HFFc6 (cell line): ENCODE measurements at places on chromosomes 7 and 10. TPM values are rescaled to one million over a fixed set of nuclear protein-coding genes. Genes with fewer than 3 reads are reported as not detected.

Gene PTF1A
- total RNA-seq, result not detected in 3 replicates

Gene AQP1
- total RNA-seq, result 0.48 to 0.90 TPM (median 0.48 TPM) in 3 replicates

DNA sequence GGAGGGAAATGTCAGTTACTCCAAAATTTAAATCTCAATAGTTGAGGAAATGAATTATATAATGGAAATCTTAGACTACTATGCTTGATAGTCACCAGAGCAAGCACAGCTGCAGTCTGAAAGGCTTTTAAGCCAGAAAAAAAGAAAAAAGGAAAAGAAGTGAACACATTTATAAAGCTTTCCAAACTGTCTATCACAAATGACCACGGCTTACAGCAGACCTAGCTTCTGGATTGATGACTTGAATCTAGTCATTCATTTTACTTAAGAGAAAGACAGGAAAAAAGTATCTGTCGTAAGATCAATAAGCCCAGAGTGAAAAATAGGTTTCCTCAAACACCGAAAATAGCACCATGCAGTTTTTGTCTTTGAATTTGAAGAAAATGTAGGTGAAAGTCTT lies 67.9 kb upstream of the OGDHL start:
- peaks cover 12% of the 10 kb centered on the region for H3K4me1 ChIP-seq
- DNase-seq, result no peak
- no peak overlapping the region for H3K27ac ChIP-seq
- no peak overlapping the region for H3K4me3 ChIP-seq

DNA sequence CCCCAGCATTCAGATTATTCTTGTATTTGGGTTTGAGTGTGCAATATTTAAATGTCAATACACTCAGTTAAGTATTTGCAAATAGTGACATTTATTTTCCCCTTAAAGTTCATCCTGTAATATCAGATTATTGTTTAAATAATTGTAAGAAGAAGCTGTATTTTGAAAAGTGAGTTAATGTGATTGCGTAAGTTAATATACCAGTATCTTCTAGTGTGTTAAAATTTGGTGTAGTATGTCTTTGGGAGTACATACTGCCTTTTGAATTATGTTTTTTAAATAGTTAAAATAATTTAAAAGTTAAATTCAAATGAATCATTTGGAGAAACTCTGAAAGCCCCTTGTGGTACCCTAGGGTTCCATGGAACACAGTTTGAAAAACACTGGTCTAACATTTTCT lies 28.6 kb downstream of the LRMDA start:
- H3K4me3 ChIP-seq, result no peak overlapping the region
- DNase-seq, result no peak
- H3K27ac ChIP-seq, result no peak overlapping the region
- H3K36me3 ChIP-seq, result no peaks in the 10 kb centered on the region
- H3K27me3 ChIP-seq, result peaks cover 11% of the 10 kb centered on the region

Gene DNAJC12
- 0.26 to 0.34 TPM (median 0.28 TPM) in 3 replicates for total RNA-seq

Gene AGAP6
- 4.0 and 4.1 TPM in 2 replicates for total RNA-seq

Gene TDRD1
- total RNA-seq, result not detected in 3 replicates

Gene NRAP
- total RNA-seq, result not detected in 3 replicates

GRCh38 chr7:139526578-139527544 lies 3.4 kb downstream of the CLEC2L start:
- peak overlapping the region; percentile 85 for H3K27ac ChIP-seq
- peak; percentile 83 for DNase-seq
- no peaks in the 10 kb centered on the region for H3K36me3 ChIP-seq
- H3K27me3 ChIP-seq, result peaks cover 34% of the 10 kb centered on the region
- peak overlapping the region; percentile 41; the same call in 1 of the 2 replicates for H3K4me3 ChIP-seq

DNA sequence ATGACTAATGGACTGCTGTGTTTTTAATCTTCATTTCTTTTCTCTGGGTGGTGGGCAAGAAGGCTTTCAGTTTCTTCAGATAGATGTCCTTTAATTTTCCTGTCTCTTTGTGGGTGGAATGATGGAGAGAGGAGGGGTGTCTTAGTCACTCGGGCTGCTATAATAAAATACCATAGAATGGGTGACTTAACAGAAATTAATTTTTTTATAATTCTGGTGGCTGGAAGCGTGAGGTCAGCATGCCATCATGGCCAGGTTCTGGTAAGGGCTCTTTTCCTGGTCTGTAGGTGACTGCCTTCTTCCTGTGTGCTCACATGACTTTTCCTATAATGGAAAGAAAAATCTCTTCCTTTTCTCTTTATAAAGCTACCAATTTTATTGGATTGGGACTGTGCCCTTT lies 6.3 kb downstream of the RSBN1L start:
- no peaks in the 10 kb centered on the region; the same call in 1 of the 2 replicates for H3K27me3 ChIP-seq
- H3K27ac ChIP-seq, result peak overlapping the region; percentile 51
- peak overlapping the region; percentile 1; the same call in 1 of the 2 replicates for H3K4me3 ChIP-seq
- H3K4me1 ChIP-seq, result peaks cover 42% of the 10 kb centered on the region
- DNase-seq, result peak; percentile 6

Gene GSDME
- 39.4 and 43.4 TPM in 2 replicates for total RNA-seq

GRCh38 chr7:149081914-149082313 lies 8.6 kb downstream of the ZNF786 start:
- no peak for DNase-seq
- H3K36me3 ChIP-seq, result peaks cover 30% of the 10 kb centered on the region
- H3K4me1 ChIP-seq, result no peaks in the 10 kb centered on the region
- H3K27ac ChIP-seq, result no peak overlapping the region

Gene SLC25A28
- total RNA-seq, result 21.9 to 26.6 TPM (median 22.1 TPM) in 3 replicates

DNA sequence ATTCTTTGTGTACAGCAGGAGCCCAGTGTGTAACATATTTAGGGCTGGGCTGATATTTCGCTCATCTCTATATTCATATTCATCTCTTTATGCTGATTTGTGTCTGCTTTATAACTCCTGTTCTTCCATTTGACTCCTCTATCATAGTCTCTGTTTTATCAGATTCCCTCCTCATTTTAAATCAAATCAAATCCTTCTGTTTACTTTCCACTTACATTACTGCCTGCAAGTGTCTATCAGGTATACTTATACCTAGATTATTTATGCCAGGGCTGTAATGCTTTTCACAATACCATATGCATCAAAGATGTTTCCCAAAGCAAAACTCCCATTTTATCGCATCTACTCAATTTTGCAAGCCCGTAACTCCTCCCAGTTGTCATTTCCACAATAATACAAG lies 990.7 kb downstream of the SORCS1 start:
- DNase-seq, result no peak
- H3K36me3 ChIP-seq, result no peaks in the 10 kb centered on the region
- H3K4me3 ChIP-seq, result no peak overlapping the region
- no peaks in the 10 kb centered on the region for H3K27me3 ChIP-seq

Gene MYO3A
- not detected in 3 replicates for total RNA-seq

Gene SMIM30
- total RNA-seq, result 48.5 to 63.2 TPM (median 52.6 TPM) in 3 replicates

DNA sequence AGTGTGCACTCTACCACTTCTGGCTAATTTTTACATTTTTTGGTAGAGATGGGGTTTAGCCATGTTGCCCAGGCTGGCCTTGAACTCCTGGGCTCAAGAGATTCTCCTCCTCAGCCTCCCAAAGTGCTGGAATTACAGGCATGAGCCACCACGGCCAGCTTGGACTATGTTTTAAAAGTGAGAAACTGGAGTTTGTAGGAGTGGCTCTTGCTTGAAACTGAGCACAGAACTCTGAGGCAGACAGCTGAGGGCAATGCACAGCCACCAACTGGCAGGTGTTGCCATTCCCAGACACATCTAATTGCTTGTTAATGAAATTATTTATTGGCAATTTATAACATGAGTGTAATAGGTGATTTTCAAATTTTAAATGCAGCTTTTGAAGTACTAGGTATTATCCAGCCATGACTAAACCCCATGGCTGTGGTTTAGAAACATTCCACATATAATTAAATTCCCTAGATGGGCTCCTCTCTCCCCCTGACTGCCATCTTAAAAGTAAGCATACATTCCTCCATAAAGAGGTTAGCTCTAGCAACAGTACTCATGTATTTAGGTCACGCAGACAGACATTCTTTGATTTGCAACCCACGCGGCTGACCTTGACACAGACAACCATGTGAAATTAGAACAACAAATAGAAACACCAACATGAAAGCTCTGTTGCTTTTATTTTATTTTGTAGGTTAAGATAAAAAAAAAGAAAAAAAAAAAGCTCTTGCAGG lies 19.8 kb downstream of the PANK1 start:
- no peaks in the 10 kb centered on the region for H3K27me3 ChIP-seq
- no peak overlapping the region for H3K27ac ChIP-seq
- DNase-seq, result peak; percentile 7
- H3K4me3 ChIP-seq, result no peak overlapping the region
- peaks cover 9% of the 10 kb centered on the region for H3K4me1 ChIP-seq

Gene SKIDA1
- 0.33 to 0.49 TPM (median 0.35 TPM) in 3 replicates for total RNA-seq

Gene OR2A7
- total RNA-seq, result not detected in 3 replicates

- peaks cover 35% of the 10 kb centered on the region for H3K27me3 ChIP-seq
- H3K36me3 ChIP-seq, result no peaks in the 10 kb centered on the region
- no peak for DNase-seq
- H3K4me1 ChIP-seq, result peaks cover 2% of the 10 kb centered on the region
- H3K27ac ChIP-seq, result no peak overlapping the region
These were observed 666 bp downstream of the SMKR1 start for GRCh38 chr7:129502708-129503685.

- peak; percentile 56 for DNase-seq
- H3K4me1 ChIP-seq, result peaks cover 52% of the 10 kb centered on the region
- H3K27ac ChIP-seq, result peak overlapping the region; percentile 47
These were observed 45.9 kb downstream of the SGMS1 start for GRCh38 chr10:50577681-50578350.

DNA sequence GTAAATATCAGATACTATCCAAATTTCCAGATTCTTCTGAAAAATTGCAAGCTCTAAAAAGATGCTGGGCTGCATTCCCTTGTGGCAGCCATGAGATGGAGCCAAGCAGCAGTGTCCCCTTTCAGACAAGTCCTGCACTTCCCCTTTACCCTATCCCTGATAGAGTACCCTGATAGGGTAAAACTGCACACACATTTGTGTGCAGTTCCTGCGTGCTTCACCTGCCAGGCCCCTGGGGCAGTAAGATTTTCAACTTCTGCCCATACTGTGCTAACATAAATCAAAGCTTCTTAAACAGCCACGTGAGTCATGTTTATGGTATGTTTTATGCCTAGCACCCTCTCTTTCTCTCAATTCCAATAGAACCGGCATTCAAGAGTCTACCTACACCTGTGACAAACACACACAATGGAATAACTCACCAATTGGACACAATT lies 52.2 kb downstream of the IFIT5 start:
- peak overlapping the region; percentile 37; the same call in 1 of the 2 replicates for H3K27ac ChIP-seq
- H3K4me1 ChIP-seq, result peaks cover 37% of the 10 kb centered on the region
- H3K36me3 ChIP-seq, result no peaks in the 10 kb centered on the region
- no peak overlapping the region for H3K4me3 ChIP-seq

- peaks cover 6% of the 10 kb centered on the region; the same call in 1 of the 2 replicates for H3K4me1 ChIP-seq
- no peak within 1 kb of the TSS for H3K27ac ChIP-seq
- DNase-seq, result no peak
- no peaks in the 10 kb centered on the region for H3K36me3 ChIP-seq
- peak within 1 kb of the TSS; percentile 24; the same call in 1 of the 2 replicates for H3K4me3 ChIP-seq
- peaks cover 64% of the 10 kb centered on the region for H3K27me3 ChIP-seq
These were observed at the start of gene WDR86 for GRCh38 chr7:151409667-151410404. Gene WDR86 (minus strand): TSS chr7:151410038. CDS start chr7:151409589, 449 bp downstream.

DNA sequence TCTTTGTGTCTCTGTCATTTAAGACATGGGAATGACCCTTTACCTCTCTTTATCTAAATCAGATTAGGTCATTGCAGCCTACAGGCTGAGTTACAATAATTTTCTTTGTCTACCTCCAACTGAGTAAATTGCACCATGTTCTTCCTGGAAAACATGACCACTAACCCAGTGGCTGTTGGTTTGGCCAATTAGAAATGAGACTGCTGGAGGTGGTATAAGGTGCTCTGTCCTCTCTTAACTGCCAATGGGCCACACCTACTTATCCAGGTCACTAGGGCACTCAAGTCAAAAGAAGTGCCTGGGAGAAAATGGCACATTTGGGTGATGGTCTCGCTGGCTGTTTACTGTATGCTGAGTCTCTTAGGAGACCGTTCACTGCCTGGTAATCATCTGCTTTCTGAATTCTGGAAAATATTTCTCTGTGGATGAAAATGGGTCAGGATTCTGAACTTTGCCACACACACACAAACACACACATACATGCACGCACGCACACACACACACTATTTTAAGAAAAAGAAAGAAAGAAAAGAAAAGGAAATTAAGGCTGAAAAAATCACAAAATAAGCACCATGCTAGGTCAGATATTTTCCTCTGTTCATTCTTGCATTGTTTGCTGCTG lies 16.4 kb downstream of the STAMBPL1 start:
- H3K27ac ChIP-seq, result peak overlapping the region; percentile 81
- H3K36me3 ChIP-seq, result peaks cover 22% of the 10 kb centered on the region
- no peaks in the 10 kb centered on the region for H3K27me3 ChIP-seq
- peaks cover 92% of the 10 kb centered on the region for H3K4me1 ChIP-seq
- DNase-seq, result no peak

Gene C10orf105
- not detected in 3 replicates for total RNA-seq

DNA sequence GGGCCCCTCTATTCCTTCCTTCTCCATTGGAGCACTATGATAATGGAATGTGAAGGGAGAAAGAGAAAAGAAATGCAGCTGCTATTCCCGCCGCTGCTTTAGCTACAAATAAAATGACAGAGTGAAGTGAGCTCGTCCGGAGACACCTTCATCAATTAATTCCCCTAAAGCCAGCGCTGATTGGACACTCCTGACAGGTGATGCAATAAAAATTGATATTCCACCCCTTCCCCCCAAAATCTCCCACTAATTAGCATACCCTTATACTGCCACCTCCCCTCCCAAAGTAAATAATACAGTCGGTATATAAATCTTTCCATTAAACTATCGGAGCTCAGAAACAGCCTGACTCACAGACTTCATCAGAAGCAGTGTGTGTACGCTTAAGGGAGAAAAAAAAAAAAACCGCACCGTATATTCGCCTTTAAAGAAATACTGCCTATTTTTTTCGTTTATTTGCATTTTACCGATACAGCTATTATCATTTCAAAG lies 7.3 kb downstream of the SKIDA1 start:
- H3K36me3 ChIP-seq, result no peaks in the 10 kb centered on the region
- H3K4me3 ChIP-seq, result peak overlapping the region; percentile 95
- no peaks in the 10 kb centered on the region for H3K27me3 ChIP-seq
- peaks cover 58% of the 10 kb centered on the region for H3K4me1 ChIP-seq
- DNase-seq, result no peak
- peak overlapping the region; percentile 87 for H3K27ac ChIP-seq

GRCh38 chr10:93553482-93554315 lies 12.8 kb upstream of the FFAR4 start:
- H3K27ac ChIP-seq, result no peak overlapping the region
- peaks cover 13% of the 10 kb centered on the region for H3K27me3 ChIP-seq
- DNase-seq, result no peak
- no peak overlapping the region for H3K4me3 ChIP-seq
- H3K36me3 ChIP-seq, result no peaks in the 10 kb centered on the region

DNA sequence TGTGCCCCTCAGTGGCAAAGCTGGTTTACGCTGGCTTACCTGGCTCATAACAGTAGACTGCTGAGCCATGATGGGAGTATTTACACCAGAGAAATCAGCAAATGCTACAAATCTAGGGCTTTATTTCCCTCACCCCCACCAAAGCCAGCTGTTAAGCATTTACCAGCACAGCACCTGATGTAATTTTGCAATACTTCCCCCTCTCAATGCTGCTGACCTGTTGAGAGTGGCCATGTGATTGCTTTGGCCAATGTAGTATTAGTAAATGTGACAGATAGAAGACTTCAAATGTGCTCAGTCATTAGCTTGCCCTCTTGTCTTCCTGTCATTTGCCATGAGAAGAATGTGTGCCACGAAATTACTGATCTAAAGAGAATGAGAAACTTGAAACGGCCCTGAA lies 46.6 kb downstream of the HERPUD2 start:
- H3K4me1 ChIP-seq, result peaks cover 7% of the 10 kb centered on the region; the same call in 1 of the 2 replicates
- H3K27me3 ChIP-seq, result no peaks in the 10 kb centered on the region; the same call in 1 of the 2 replicates
- H3K4me3 ChIP-seq, result no peak overlapping the region
- H3K27ac ChIP-seq, result no peak overlapping the region
- peaks cover 24% of the 10 kb centered on the region for H3K36me3 ChIP-seq

GRCh38 chr7:127473409-127473808 lies 80.9 kb upstream of the ZNF800 start:
- no peak for DNase-seq
- H3K4me1 ChIP-seq, result no peaks in the 10 kb centered on the region
- H3K4me3 ChIP-seq, result no peak overlapping the region
- peaks cover 2% of the 10 kb centered on the region for H3K27me3 ChIP-seq
